Muscle of arm (tissue), 14 donors: ENCODE measurements at places on chromosomes 16 and 17. TPM values are rescaled to one million over a fixed set of nuclear protein-coding genes. Genes with fewer than 3 reads are reported as not detected.

Gene CNTD1
- 2.1 TPM for polyA plus RNA-seq

Gene P2RX1
- polyA plus RNA-seq: 3.3 TPM

- no peak for DNase-seq
These were observed 11.5 kb downstream of the MPRIP start for GRCh38 chr17:17053446-17054379.

DNA sequence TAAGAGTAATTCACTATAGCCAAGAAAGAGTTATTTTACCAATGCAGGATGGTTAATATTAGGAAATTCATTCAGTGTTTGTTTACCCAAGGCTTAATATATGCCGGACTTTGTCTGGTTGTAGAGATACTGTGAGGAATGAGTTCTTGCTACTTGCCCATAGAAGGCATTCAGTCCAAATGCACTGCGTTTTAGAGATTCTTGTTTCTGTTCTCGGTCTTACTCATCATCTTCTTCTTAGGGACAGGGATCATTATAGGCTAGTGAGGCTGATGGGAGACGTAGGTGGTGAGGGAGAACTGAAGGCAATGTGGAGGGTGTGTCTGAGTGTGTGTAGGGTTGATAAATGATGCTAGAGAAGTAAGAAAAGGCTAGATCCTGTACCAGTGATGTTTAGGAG is 90.7 kb downstream of the OR1D5 start:
- DNase-seq: no peak

DNA sequence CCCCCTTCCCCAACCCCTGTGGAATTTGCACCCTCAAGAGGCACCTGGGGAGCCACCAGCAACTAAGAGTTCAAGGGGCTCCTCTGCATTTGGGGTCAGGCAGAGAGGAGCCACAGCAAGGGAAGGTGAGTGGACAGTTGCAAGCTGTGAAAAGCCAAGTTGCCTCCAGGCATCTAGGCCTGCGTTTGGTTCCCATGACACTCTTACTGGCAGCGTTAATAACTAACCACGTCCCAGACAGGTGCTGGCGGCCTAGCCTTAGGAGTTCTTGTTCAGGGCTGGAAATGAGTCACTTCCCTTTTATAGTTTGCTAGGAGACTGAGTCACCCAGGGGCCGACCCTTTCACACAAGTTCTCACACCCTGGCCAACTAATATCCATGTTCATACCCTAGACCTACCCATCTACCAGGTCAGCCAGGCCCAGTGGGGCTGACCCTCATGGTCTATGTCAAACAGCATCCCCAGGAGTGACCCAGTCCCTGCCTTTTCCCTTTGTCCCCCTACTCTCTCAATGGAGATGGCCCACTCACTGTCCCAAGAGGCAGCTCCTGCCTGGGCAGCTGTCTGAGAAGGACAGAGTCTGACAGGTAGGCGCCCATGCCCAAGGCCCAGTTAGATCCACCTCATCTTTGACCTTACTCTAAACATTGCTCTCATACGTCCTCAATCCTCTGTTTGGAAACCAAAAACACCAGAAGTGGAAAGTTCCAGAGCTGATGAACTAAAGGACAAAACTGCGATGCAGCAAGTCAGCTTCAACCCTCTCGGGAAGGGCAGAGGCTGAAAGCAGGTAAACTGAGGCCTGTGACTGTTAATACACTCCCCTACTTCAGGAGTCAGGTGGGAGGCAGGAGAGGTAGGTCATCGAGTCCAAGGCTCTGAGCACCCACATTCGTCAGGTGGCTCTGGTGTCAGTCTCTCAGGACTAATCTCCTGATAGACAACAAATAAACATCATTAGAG is 300.6 kb downstream of the SOX9 start:
- DNase-seq: no peak

- DNase-seq: no peak
These were observed 62.1 kb downstream of the CRISPLD2 start for GRCh38 chr16:84881702-84882521.

Gene ASGR1
- not detected for polyA plus RNA-seq

DNA sequence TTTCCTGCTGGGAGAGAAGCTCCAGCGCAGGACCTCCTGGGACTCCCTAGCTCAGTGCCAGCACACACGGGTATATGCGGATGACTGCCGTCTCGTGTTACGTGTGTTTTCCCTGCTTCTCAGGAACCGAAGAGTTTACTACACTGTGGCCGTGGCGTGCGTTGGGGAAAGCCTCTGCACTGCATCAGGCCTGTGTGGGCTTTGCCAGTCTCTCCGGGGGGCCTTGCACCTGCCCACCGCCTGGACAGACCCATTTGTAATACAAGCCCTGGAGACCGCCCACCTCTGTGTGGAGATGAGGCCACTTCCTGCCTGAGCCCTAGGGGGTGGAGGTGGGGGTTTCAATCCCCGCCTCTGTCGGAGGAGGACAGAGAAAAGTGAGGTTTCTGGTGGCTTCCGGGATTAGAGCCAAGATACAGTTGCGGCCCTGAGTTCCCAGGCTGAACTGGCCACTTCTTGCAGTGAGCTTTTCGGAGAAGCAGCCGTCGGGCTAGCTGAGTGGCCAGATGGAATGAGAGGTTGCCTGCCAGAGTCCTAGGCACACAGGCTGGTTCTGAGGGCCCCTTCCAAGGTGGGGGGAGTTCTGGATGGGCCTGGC is 43.4 kb upstream of the GSE1 start:
- DNase-seq: no peak

Gene ABCC6
- 0.70 TPM for polyA plus RNA-seq

GRCh38 chr17:38357486-38358123 is 6.0 kb downstream of the SOCS7 start:
- peak; percentile 25 for DNase-seq

- DNase-seq: peak; percentile 68
These were observed 93.7 kb downstream of the PMP22 start for GRCh38 chr17:15171167-15172047.

Gene DBNDD1
- 5.1 TPM for polyA plus RNA-seq

DNA sequence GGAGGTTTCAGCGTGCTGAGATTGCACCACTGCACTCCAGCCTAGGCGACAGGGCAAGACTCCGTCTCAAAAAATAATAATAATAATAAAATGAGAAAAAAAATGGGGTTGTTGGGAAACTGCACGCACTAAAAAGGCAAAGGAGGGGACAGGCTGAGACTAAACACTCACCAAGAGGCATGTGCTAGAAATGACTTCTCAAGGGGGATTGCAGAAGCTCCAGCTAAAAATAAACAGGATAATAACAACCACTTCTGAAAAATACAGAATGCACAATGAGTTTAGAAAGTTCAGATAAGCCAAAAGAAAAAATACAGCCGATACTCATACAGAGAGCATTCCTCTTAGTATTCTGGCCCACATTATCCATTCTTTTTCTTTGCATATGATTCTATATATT is 15.1 kb upstream of the TIMP2 start:
- no peak for DNase-seq

DNA sequence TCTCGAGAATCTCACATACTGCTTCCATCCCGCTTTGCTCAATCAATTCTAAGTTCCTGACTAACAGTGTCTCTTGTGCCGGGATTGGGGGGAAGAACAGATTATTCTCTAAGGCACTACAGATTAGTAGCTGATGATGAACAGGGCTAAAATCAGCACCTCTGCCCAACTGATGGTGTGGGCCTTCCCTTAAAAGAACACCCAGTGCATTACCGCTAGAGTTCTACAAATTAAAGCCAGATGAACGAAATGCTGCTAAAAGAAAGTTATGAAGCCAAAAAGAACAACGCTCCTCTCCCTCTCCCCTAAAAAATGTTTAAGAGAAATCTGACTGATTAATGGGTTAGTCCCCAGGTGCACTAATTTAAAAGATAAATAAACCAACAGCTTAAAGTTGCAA is 4.4 kb downstream of the CDC27 start:
- DNase-seq: no peak

DNA sequence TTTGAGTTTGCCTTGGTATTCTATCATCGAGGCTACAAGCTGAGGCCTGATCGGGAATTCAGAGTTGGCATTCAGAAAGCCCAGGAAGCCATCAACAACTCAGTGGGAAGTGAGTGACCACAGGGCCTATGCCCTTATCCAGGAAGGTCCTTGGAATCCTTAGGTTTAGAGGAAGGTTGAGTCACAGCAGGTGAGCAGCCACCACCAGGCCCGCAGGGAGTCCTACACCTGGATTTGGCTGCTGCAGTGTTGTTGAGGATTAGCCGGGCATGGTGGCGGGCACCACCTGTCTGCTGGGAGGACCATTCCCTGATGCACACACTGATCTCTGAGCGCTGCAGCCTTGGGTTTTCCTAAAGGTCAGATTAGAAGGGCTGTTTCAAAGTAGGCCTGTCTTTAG is 5.2 kb downstream of the ODAD4 start:
- DNase-seq: no peak

- no peak for DNase-seq
These were observed 80.7 kb downstream of the TTC19 start for GRCh38 chr17:16080366-16080765.

DNA sequence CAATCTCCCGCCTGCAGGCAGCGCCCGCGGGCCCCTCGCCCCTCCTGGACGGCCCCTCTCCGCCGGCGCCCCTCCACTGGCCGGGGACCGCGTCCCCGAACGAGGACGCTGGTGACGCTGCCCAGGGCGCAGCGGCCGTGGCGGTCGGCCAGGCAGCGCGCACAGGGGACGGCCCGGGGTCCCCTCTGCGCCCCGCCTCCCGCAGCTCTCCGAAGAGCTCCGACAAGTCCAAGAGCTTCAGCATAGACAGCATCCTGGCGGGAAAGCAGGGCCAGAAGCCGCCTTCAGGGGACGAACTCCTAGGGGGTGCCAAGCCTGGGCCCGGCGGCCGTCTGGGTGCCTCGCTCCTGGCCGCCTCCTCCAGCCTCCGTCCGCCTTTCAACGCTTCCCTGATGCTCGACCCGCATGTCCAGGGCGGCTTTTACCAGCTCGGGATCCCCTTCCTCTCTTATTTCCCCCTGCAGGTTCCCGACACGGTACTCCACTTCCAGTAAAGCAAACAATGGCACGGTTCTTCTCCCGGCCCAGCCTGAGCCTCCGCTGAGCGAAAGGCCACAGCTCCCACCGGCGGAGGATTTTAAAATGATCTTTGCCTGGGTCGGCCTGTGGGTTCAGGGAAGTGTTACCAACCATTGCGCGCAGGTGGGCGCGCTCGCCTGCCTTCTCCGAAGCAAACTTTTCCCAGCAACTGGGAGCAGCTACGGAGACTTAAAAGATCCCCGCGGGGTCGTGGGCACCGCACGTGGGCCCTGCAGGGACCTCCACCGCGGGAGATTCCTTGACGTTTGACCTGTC is 1.1 kb downstream of the FOXL1 start:
- no peak for DNase-seq

- DNase-seq: no peak
These were observed 159.1 kb downstream of the UTP18 start for GRCh38 chr17:51419476-51419875.

GRCh38 chr17:37567137-37567536 is 42.1 kb downstream of the SYNRG start:
- DNase-seq: no peak

DNA sequence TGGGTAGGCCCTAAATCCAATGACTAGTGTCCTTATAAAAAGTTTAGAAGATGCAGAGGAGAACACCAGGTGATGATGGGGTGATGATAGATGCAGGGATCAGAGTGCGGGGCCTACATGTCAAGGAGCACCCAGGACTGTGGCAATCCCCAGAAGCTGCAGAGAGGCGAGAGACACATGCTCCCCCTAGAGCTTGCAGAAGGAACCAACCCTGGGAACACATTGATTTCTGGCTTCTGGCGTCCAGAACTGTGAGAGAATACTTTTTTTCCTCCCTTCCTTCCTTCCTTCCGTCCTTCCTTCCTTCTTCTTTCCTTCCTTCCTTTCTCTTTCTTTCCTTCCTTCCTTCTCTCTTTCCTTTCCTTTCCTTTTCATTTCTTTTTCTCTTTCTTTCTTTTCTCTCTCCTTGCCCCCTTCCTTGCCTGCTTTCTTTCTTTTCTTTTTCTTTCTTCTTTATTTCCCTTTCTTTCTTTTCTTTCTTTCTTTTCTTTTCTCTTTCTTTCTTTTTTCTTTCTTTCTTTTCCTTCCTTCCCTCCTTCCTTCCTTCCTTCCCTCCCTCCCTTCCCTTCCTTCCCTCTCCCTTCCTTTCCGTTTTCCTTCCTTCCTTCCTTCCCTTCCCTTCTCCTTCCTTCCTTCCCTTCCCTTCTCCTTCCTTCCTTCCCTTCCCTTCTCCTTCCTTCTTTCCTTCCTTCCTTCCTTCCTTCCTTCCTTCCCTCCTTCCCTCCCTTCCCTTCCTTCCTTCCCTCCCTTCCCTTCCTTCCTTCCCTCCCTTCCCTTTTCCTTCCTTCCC is 134.3 kb downstream of the HAPSTR1 start:
- no peak for DNase-seq

DNA sequence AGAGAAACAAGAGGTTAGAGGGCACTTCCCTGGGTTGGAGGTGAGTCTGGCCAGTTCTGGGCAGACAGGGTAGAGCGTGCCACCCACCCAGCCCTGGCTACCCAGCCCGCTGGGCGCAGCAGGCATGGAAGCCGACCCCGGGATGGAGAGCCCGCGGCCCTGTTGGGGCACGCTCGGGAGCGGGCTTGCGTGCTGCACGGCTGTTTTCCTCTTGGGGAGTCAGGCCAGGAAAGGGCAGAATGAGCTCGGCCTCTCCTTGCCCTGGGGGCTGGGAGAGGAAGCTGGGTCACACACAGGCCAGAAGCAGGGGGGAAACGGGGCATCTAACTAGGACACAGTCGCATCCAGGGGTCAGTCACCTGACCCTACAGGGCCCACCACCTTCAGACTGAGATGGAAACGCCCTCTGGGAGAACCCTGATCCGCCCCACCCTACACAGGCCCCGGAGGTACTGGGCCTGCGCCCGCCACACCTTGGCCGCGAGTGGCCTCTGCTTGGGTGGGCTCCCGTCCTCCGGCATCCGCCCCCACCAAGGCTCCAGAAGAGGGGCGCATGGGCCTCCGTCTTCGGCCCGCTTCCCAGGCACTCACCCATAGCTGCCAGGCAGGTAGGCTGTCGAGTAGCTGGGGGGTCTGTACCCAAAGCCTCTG is 1.2 kb downstream of the SOX15 start:
- no peak for DNase-seq

GRCh38 chr17:8154608-8155155 is 2.5 kb upstream of the PER1 start:
- DNase-seq: peak; percentile 78

- DNase-seq: no peak
These were observed 10.2 kb upstream of the TMEM238L start for GRCh38 chr17:10814075-10814474.

Gene ZMYND15
- 0.45 TPM for polyA plus RNA-seq

GRCh38 chr17:81003711-81004475 is 12.3 kb downstream of the CHMP6 start:
- DNase-seq: no peak

DNA sequence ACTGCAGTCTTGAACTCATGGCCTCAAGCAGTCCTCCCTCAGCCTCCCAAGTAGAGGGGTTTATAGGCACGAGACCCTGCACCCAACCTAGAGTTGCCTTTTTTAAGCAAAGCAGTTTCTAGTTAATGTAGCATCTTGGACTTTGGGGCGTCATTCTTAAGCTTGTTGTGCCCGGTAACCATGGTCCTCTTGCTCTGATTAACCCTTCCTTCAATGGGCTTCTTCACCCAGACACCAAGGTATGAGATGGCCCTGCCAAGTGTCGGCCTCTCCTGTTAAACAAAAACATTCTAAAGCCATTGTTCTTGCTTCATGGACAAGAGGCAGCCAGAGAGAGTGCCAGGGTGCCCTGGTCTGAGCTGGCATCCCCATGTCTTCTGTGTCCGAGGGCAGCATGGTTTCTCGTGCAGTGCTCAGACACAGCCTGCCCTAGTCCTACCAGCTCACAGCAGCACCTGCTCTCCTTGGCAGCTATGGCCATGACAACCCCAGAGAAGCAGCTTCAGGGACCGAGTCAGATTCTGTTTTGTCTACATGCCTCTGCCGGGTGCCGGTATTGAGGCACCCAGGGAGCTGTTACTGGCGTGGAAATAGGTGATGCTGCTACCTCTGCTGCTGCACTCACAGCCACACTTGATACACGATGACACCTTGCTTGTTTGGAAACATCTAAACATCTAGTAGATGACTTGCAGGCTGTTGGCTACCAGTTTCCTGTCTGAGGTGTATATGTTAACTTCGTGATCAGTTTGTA is 3.3 kb downstream of the RPL13 start:
- DNase-seq: no peak
